Renal pelvis (tissue), 12 donors: ENCODE measurements at places on chromosomes 2 and 18. TPM values are rescaled to one million over a fixed set of nuclear protein-coding genes. Genes with fewer than 3 reads are reported as not detected.

DYSF gene
- polyA plus RNA-seq, result 17.3 TPM

ADRA2B gene
- 5.9 TPM for polyA plus RNA-seq

QPCT gene
- 11.5 TPM for polyA plus RNA-seq

ATP6V1C2 gene
- polyA plus RNA-seq, result 10.7 TPM
